Stimulated activated CD4-positive, alpha-beta T cell treated with anti-CD3 and anti-CD28 coated beads, TNF-alpha, amount 100 ng/mL, for 48 hours (primary cell): ENCODE measurements at places on chromosomes 5 and 9.

DNA sequence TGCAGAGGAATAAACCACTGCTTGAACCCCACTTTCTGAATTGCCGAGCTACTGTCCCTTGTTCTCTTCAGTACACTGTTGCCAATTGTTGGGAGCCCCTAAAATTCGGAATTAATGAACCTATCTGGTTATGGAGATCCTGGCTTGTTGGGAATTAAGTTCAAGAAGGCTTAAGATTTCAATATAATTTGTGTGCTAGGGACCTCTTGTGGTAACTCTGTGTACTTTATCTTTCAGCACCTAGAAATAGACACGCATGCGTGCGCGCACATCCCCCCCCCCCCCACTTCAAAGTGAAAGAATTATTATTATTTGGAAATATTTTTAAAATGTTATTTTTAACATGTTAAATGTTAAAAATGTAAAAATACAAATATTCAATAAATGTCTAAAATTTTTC is 53.3 kb upstream of the FAM169A start:
- DNase-seq: no peak

DNA sequence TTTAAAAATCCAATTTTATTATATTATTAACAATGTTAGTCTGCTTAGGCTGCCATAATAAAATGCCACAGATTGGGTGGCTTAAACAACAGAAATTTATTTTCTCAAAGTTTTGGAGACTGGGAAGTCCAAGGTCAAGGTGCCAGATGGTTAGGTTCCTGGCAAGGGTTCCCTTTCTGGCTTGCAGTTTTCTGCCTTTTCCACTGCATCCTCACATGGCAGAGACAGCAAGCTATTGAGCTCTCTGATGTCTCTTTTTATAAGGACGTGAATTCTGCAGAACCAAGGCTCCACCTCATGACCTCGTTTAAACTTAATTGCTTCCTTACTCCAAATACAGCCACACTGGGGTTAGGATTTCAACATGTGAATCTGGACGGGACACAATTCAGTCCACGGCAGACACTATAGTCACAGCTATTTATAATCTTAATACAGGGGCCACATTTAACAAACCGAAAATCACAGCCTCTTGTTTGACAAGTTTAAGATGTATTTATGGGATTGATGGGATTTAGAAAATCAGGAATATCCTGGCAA is 174.9 kb upstream of the PUM3 start:
- no peak for DNase-seq

DNA sequence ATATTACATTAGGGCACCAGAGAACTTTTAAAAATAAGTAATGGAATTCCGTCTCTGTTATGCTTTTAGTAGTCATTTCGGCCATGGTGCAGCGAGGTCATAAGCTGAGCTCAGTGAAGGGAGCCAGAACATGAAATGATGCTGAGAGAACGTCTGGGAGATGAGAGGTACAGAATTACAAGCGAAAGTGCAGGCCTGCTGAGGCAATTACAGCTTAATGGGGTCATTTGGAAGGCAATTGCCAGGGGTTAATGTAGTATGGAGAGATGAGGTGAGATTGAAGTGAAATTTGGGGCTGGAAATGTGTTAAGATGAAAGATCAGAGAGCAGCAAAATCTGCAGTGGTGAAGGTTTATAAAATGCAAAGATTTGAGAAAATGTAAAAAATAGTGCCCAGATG is 96.5 kb downstream of the PBX3 start:
- no peak for DNase-seq

DNA sequence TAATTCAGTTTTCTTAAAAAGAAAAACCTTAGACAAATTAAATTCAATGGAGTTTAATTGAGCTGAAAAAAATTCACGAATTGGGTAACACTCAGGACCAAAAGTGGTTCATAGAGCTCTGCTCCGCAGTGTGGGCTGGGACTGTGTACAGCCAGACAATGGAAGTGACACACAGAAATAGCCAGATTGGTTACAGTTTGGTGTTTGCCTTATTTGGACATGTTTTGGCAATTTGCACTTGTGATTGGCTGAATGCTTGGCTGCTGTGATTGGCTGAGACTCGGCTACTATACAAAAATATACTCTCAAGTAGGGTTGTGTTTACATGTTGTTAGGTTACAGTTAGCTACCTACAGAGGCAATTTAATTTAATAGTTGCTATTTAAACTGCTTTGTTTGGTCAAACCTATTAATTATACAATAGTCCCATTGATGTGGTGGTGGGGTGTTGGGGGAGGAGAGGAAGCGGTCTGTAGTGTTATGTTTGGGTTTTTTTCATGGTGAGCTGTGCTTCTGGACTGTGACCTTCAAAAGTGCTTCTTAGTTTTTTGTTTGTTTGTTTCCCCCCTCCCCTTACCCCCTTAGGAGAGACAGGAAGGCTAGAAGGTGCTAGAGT is 95.2 kb downstream of the CNTLN start:
- no peak for DNase-seq

DNA sequence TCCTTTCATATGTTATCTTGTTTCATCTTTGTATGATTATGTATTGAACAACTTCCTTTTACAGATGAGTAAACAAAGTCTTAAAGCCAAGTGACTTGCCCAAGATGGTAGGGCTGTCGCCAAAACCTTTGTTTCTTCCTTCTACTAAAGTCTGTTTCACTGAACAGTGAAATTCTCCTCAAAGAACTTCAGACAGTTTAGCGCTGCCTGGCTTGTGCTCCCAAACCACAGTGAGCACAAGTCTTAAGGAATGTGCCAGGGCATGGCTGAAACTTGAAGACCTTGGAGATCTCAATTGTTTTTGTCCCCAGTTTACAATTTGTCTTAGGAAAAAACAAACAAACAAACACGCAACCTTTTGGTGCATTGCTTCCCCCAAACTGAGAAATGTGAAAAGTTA is 273.5 kb downstream of the CRB2 start:
- no peak for DNase-seq

- DNase-seq: no peak
Observed at GRCh38 chr9:22522206-22522740, 75.6 kb downstream of the DMRTA1 start.

- DNase-seq: no peak
Observed at GRCh38 chr5:115179030-115179393, 9.3 kb upstream of the TRIM36 start.

GRCh38 chr5:10654566-10654965 is 90.7 kb downstream of the ANKRD33B start:
- no peak for DNase-seq

GRCh38 chr5:64678374-64678773 is 11.9 kb upstream of the SHISAL2B start:
- DNase-seq: no peak

- no peak for DNase-seq
Observed at GRCh38 chr5:12985142-12985541, 959.3 kb downstream of the DNAH5 start.

GRCh38 chr9:6133346-6134063 is 82.1 kb upstream of the IL33 start:
- no peak for DNase-seq

DNA sequence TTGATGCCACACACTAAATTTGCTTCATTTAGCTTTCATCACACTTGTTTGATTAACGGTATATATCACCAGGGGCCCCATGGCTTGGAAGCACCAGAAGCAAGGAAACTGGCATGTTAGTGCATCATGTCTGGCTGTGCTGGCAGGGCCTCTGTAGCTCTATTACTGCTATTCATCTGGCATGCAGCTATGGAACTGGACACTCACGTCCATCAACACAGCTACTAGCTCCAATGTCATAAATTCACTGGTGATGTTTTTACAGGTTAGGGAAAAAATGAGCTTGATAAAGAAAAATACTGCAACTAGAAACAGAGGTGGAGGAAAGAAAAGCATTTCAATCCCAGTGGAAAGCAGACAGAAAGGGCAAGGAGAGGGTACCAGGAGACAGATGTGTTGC is 343.2 kb downstream of the DEPDC1B start:
- DNase-seq: no peak

DNA sequence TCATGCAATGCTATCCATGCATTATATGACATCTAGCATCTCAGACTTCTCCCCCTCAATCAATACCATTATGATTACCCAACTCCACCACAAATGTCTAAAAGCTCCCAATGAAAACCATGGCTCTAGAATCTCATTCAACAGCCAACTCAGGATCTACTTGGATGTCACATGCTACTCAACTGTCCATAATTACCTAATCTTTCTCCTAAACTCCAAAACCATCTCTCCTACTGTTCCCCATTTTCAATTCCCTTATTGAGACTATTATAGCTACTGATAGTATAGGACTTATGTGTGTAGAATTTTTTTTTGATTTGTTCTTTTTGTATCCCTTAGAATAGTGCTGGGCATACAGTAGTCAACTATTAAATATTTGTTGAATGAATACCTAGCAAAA is 8.2 kb upstream of the STRBP start:
- no peak for DNase-seq

GRCh38 chr5:75756981-75757380 is 39.7 kb upstream of the POC5 start:
- DNase-seq: no peak

DNA sequence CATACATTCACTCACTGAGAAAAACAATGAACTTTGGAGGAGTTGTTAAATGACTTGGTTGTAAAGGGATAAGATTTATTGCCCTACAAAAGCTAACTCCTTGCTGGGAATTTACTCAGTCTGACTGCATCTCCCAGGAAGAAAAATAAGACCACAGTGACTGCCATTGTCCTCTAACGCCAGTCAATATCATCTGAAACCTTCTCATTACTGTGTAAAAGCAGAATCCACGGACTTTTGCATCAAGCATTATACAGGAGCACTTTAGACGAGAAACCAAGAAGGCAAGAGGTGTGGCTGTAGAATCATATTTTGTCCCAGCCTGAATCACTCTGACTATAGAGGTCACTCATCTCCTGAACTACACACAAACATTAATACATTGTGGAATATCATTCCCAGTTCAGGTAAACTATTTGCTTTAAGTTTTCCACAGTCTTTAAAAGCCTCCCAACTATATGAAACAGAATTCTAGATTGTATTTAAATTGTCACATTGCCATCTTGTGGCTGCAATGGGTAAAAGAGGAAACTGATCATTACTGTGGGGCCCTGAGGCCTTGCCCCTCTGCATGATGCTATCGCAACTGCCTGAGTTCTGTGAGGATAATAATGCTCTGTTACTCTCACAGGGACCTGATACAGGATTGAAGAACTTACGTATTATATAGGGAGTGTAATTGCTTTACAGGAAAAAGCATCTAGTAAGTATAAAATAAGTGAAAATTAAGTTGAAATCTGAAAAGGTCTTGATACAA is 142.9 kb downstream of the SLCO4C1 start:
- DNase-seq: no peak

- DNase-seq: no peak
Observed at GRCh38 chr9:123425261-123425821, 69.3 kb downstream of the CRB2 start.

DNA sequence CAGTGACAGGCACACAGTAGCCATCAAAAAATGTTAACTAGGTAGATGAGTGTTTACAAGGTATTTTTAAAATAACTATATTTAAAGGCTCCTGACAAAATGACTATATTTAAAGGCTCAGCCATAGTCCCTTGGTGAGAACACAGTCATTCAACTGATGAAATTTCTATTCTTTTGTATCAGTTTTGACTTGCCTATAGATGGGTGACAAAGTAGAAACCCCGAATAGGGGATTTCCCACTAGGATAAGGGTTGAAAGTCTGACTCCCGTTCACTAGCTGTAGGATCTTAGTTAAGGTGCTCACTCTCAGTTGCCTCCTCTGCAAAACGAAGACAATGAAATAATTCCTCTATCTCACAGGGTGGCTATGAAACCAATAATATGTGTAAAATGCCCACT is 218.2 kb downstream of the TSSK1B start:
- DNase-seq: no peak

GRCh38 chr9:12185856-12186255 is 507.3 kb upstream of the TYRP1 start:
- no peak for DNase-seq

DNA sequence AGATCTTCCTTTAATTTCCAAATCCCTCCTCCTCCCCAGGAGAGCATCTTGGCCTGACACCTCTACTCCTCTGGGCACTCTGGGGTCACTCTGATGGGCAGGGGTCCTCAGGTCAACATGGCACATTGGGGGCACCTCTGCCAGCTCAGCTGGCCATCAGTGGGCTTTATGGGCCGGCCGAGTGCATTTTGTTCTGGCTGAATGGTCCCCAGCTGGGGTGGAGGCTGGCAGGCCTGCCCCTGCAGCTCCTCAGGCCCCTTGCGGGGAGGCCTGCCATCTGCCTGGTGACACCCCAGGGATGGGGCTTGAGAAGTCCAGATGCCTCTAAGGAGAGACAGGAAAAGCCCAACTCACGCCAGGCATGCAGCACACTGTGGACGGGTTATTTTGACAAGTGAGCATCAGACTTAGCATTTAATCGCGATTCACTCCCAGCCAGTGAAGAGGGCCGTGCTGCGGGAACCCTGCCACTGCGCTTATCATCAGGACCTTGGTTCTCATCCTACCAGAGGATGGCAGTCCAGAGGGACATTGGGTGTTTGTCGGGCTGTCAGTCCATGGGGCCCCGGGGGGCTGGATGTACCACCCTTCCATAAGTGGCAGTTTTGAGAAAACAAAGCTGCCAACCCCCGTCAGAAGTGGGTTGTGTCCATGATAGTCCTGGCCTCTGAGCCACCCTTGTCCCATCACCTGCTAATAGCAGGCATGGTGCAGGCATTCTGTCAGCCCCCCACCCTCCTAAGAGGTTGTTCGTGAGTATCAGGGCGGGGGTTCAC is 21.7 kb downstream of the PHF2 start:
- no peak for DNase-seq

DNA sequence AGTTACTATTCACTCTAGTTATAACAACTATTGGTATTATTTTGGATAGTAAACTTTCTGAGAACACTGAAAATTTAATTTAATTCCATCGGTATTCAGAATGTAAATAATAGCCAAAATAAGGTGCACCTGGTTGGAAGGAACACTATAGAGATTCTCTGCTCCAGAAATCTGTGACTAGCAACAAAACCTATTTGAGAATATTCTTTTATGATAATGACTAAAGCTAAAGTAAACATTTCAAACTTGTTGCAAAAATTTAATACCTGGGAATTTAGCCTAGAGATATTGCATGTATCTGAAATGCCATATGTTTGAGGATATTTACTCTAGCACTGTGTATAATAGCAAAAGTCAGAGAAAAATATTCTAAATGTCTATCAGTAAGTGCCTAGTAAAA is 144.1 kb downstream of the PLK2 start:
- DNase-seq: no peak

DNA sequence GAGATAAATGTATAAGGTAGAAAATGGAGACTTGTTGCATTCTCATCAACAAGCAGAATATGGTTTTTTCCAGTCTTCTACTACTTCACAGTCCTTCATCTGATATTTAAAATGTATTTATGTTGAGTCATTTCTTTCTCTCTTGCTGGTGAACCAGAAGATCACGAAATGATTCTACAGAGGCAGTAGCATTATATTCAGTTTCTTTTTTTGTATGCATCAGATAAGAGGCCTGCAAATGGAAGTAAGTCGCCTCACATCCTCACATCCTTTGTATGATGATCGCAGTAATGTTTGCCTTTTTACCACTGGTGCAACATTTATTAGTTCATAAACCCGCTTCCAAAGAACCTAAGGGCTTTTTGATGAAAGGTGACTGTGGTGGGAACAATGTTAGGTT is 22.1 kb upstream of the IL13 start:
- DNase-seq: no peak

- DNase-seq: no peak
Observed at GRCh38 chr5:160747987-160748386, 104.0 kb downstream of the ATP10B start.
